ENCODE measurements at places on chromosomes 11 and 22.

DNA sequence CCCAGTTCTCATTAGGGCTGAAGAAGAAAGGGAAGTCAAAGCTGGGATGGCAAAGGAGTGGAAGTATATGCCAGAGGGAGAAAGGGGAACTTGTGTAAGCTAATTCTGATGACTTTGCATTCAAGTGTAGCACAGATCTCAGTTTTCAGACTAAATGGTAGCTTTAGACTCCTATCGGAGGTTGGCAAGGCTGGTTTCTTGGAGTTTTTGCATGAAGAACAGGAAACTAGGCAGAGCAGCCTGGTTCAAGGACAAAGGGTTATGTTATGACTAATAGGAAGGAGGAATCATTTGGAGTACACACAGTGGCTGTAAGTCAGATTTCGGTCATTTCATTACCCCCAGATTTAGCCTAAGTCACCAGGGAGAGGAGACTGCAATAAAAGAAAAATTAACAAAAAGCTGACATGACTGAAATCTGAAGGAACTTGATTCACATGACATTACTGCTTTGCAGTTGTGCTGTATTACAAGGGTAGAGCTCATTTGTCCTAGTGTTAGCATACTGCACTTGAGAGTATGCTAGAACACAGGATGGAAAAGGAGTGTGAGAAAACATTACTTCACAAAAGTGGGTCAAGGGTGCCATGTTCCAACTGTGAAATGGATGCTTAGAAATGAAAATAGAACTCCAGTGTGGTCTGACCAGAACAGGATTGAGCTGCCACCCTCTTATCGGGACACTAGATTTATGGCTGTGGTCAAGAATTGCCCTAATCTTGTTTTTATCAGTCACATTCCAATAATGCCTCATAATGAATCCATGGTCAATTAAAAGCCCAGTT is 23.6 kb downstream of the ADM start:
- peak; percentile 25 for DNase-seq

- peak; percentile 80 for DNase-seq
Observed at GRCh38 chr11:47514825-47515647, 37.9 kb downstream of the CELF1 start.

DNA sequence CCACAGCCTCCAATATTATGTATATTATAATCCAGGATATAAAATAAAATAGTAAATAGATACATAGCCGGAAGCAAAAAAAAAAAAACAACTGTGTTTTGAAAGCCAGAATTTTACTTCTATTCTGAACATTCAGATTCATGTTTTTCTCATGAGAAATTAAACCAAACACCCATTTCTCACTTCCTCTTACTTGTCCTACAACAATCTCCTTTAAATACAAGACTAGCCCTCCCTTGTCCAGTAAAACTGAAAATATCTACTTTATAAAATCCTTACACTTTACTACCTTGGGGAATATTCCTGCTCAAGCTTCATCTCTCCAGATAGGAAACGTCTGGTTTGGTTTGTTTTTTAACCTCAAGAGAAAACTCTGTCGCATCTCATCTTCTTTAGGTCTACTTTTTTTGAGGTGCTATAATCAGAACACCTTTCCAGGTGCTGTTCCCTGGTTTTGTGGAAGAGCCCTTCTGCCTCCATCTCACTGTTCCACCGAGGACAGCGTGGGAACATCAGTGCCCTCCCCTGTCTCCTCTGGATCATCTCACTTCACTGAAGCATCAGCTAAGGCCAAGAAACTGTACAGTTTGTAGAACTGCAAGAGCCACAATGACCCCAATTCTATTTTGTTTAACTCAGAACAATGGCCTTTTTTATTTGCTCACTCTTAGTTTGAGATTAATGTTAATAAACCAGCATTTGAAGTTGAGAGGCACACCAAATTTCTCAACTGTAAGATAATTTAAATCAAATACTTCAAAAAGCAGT is 82.0 kb upstream of the ARHGAP32 start:
- DNase-seq: no peak

DNA sequence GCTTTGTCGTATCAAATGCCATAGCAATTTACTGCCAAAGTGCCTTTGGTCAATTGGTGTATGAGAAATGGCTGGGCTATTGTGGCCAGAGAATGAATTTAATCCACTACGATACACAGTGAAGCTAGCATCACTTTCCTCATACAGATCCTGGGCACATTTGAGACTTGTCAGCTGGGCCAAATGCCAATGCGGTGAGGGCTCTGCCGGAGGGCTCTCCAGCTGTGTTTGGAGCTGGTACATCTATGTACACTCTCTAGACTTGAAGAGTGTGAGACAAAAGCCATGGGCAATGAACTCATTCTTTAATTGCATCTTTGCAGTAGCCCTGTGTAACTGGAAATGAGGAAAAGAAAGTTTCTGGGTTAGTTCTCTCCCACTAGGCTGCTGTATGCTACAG is 1052.9 kb downstream of the NTM start:
- no peak for DNase-seq

- DNase-seq: no peak
Observed at GRCh38 chr11:117833401-117833891, 8.9 kb upstream of the FXYD2 start.

- no peak for DNase-seq
Observed at GRCh38 chr11:8267280-8267679, 3.6 kb upstream of the LMO1 start.

GRCh38 chr11:57191311-57192219 is 9.8 kb downstream of the LRRC55 start:
- no peak for DNase-seq

DNA sequence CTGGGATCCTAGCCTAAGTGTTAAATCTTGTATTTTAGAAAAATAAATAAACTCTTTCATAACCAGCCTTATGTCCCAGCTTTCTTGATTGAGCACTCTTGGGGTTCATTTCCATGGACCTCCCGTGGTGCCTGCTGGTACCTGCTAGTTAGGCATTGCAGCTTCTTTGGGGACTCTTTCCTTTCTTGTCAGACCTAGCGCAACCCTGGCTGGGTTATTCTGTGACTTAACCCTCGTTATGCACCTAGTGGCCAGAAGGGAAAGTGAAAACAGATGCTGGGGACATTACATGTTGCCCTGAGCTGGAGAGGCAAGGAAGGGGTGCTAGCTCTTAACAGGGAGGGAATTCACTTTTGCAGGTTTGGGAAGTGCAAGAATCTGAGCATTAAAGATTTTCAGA is 46.8 kb downstream of the APIP start:
- peak; percentile 23 for DNase-seq

DNA sequence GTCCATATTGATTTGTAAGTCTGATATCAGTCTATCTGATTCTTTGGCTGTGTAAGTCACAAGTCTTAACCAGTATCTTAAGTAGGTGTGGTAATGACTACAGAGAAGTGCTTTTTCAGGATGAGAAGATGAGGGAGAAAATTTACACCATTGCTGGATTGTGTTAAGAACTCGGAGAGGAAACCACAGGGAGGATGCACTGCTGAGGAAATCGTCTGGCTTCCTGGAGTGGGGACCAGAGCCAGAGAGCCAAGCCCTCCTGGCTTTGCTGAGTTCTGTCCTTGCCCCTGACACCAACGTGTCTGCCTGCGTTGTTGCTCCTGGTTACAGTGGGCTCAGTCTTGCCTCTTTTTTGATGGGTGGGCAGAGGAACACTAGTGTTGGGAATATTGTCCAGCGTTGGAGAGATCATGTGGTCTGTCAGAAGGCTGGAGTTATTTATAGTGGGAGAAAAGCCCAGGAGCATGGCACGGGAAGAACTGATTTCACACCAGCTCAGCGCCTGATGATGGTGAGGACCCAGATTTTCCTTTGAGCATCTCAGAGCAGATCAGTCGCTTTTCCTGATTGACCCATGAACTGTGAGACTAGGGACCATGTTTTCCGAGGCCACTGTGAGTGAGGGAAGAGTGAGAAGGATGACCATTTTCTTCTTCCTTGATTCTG is 29.6 kb downstream of the MARK2 start:
- no peak for DNase-seq

Measured in hematopoietic multipotent progenitor cell treated with erythropoietin and hydrocortisone succinate and interleukin-3 and kit ligand, for 4 days (in vitro differentiated cells).